Stimulated activated CD8-positive, alpha-beta memory T cell treated with anti-CD3 and anti-CD28 coated beads, Interleukin-7, amount 100 ng/mL, for 1 hour (primary cell): ENCODE measurements at places on chromosomes 5 and 9.

GRCh38 chr5:175752826-175753535 is 95.1 kb downstream of the HRH2 start:
- DNase-seq: no peak

- DNase-seq: no peak
Observed at GRCh38 chr9:133323991-133324703, 11.8 kb downstream of the SURF6 start.

DNA sequence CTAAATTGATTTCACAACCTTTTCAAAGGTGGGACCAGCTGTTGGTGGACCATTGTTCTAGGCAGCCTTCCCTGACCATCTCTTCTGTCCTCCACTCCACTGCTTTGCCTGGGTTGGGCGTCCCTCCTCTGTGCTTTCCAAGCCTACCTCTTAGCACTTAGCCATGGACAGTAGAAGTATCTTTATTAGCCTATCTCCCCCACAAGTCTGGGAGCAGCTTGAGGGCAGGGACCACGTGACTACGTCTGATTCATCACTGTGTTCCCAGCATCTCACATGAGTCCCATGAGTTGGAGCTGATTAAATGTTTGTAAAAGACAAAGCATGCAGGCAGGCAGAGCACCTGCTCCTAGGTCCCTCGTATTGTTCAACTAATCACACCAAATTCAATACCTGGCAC is 20.9 kb downstream of the MORN5 start:
- DNase-seq: no peak

GRCh38 chr9:97615439-97616072 is 17.6 kb downstream of the TSTD2 start:
- no peak for DNase-seq

GRCh38 chr5:139295346-139296057 is 2.0 kb downstream of the MATR3 start:
- DNase-seq: no peak

DNA sequence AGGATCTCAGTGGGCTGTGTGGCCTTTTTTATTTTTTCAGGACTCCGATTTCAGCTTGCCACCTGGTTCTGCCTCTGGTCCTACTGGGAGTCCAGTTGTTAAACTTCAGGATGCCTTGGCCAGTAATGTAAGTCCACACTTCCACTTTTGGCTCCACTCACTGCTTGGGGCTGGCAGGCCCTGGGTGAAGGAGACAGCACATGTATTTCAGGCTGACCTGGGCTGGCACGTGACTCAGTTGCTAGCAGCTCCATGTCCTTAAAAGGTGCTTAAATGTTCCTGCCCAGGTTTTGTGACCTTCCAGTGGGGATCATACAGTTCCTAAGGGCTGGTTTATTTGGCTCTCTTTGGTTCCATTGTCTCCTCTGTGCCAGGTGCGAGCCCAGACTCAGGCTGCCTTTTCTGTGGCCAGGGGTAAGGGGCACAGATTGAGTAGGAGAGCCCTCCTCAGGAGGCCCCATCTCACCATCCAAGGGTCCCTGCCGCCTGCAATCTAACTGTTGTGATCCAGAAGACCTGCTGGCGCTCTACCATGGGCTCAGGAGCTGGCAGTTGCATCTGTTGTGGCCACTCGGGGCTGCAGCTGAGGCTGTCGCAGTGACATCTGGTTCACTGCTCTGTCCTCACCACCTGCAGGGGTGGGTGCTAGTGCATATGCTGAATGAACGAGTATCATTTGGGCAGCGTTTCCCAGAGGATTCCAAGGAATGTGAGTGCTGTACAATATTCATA is 19.2 kb upstream of the POMT1 start:
- no peak for DNase-seq

- DNase-seq: no peak
Observed at GRCh38 chr5:55657443-55657842, 54.7 kb downstream of the SLC38A9 start.

DNA sequence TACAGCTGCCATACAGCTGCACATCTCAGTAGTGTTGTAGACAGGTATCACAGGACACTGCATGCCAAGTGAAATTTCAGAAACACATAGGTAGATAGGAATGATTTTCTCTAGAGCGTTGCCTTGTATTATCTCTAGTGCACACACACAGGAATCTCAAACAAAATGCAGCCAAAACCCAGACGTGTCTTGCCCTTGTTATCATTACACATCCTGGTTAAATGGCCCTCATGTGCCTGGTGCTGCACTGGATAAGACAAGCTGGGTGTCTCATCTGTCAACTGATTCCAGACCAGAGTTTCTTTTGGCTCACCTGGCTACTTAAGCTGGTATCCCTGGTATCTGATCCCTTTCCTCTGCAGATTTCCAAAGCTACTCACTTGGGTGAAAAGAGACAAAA is 59.7 kb downstream of the SAXO1 start:
- no peak for DNase-seq

DNA sequence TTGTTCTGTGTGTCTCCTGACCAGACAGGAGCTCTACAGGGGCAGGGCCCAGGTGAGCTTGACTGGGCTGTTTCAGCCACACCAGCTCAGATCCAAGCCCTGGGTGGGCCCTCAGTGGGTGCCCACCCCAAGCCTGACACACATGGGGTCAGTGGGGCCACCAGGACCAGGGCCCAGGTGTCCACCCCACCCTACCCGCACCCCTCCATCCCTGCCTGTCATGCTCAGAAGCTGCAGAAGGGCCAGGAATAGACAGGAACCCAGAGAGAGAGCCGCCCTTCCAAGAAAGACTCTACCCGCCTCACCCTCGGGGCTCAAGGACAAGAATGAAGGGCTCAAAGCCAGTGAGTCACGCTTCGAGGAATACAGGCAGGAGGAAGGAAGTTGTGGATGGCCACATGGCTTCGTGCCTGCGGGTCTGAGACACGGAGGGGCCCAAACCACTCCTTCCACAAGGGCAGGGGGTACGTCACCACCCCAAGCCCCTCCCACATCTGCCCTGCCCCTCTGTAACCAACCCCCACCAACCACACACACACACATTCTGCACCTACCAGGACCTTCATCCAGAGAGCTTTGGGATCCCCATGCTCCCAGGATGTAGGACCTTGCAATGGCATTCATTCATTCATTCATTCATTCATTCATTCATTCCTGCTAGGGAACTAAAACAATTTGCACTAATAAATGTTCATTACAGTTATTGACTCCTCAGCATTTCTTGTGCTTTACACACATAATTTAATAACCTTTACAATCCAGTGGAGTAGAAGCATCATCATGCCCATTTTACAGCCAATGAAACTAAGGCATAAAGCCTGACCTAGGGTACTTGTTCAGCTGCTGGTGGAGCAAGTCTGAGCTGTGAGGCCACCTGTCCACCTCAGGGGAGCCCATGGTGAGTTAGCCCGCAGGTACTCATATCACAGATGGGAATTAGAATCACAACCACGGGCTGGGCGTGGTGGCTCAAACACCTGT is 55.9 kb upstream of the STXBP1 start:
- peak; percentile 49 for DNase-seq

- DNase-seq: no peak
Observed at GRCh38 chr5:59615272-59615671, 278.3 kb downstream of the PDE4D start.

DNA sequence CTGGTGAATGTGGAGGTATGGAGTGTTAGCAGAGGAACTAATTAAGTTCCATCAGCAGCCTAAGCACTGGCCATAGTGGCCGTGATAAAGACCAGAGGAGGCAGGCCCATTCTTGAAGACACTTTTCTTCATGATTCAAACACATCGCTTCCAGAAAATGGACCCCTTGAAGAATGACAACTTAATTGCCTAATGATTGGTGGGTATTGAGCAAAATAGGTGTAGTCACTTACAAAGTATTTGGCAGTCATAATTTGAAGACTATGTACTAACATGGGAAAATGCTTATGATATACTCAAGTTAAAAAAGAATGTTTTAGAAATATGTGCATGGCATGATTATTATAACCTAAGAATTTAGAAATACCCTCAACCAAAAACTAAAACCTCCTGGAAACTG is 44.8 kb downstream of the MEGF10 start:
- no peak for DNase-seq

DNA sequence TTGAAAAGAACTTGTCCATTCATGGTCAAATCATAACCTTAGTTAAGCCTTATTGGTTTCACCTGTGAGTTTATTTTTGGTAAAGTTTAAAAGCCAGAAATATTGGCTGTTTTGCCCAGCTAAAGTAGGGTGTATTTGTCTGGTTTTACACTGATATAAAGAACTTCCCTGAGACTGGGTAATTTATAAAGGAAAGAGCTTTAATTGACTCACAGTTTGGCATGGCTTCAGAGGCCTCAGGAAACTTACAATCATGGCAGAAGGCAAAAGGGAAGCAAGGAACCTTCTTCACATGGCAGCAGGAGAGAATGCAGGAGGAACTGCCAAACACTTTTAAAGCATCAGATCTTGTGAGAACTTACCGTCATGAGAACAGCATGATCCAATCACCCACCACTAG is 55.3 kb downstream of the JAKMIP2 start:
- DNase-seq: no peak

DNA sequence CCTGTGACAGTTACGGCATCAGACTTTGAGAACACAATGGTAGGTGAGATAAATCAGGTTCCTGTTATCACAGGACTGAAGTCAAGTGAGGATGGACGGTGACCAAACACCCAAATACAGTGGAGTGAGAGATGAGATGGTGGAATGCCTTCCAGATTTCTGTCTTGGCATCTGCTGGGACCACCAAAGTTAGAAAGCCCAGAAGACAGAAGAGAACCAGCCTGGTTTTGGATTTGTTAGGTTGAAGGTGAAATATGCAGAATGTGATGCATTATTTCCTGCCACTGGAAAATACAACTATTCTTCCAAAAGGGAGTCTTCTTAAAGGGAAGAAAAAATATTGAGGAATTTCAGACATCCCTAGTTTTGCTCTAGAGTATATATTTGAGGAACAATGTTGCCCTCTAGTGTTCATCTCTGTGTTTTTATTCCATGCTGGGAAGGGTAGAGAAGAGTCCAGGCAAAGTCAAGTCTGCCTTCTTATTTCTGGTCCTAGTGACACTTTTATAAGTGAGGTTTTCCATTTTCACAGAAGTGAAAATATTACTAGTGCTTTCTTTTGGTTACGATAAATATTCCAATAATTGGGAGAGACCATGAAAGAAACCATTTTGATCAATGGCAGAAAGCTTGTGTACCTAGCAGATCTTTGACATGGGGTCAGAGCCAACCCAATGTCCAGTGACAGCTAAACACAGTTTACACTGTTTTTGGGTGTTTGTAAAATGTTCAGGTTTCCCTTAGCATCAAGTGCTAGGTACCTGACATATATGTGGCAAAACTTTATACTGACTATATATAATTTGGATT is 142.3 kb upstream of the ANKH start:
- no peak for DNase-seq

DNA sequence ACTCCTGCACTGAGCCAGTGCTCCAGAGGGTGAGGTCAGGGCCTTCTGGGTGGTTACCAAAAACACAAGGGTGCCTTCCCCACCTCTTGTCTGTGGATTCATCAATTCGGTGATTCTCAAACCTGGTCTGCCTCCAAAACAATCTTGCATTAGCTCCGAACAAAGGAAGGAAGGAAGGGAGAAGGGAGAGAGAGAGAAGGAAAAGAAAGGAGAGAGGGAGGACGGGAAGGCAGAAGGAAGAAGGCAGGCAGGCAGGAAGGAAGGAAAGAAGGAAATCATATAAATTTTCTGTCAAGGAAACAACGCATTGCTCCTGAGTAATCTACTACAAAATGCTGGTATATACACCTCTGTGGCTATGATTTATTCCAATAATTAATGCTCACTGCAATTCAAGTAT is 39.3 kb downstream of the MYO10 start:
- no peak for DNase-seq

- DNase-seq: no peak
Observed at GRCh38 chr9:26502311-26502710, 390.3 kb downstream of the CAAP1 start.

GRCh38 chr9:133162861-133163503 is 732 bp downstream of the GBGT1 start:
- DNase-seq: no peak

GRCh38 chr5:83148370-83148769 is 71.0 kb downstream of the XRCC4 start:
- DNase-seq: no peak

DNA sequence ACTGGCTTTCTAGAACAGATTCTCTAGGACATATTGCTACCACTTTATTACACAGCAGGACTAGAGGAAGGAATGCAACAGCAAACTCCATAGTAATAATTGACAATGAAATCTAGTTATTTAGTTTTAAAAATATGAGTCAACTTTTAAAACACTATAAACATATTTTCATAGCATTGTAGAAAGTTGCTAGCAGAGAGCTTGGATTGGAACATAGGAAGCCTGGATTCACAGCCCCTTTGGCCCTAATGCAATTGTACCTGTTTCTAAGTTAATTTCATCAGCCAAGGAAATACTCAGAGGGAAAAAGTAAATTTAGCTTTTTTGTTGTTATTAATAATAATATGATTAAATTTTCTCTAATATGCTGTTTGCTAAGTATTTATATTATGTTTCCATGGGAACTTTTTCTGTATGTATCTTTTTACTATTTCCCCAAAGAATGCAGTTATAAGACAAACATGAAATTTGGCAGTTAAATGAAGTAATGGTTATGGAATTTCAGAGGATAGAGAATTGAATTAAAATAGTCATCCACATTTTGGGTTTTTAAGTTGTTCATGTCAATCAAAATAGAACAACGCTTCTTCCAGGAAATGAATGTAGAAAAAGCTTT is 45.6 kb downstream of the VCAN start:
- no peak for DNase-seq

DNA sequence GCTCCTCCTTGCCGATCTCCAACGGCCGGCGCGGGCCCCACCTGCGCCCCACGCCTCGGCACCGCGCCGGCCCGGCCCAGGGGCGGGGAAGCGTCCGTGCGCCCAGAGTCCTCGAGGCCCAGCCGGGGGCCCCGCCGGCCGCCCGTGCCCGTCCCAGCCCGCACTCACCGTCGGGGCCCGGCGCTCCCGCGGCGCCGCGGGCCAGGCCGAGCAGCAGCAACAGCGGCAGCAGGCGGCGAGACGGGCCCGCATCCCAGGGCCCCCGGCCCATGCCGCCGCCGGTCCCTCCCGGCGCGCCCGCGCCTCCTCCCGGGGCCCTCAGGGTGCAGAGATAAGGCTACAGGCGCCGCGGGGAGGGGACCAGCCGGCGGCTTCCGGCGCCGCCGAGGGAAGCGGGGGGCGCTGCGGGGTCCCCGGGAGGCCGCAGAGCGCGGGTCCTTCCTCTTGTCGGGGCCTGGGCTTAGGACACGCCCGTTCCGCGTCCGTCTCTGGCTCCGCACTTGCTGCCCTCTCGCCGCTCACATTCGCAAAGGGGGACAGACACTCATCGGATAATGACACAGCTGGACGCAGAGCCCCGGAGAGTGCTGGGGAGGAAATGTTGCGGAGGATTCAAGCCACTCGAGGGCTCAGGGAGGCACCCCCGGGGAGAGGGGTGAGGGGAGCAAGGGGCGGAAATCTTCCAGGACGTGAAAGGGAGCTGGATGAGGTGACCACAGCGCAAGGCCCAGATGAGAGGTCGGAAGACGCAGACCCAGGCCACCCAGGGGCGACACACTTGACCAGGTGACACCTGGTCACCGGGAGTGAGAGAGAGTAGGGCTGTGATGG is at the start of gene SUSD1:
SUSD1 (minus strand) TSS at position 333 of the 831 bp plus-strand sequence; CDS start at position 271, 62 bp downstream.
- no peak for DNase-seq

- no peak for DNase-seq
Observed at GRCh38 chr9:75504721-75505120, 385.8 kb upstream of the PCSK5 start.

- DNase-seq: no peak
Observed at GRCh38 chr5:108753331-108753730, 5.6 kb downstream of the FER start.
